K562 (cell line): ENCODE measurements at places on chromosomes 5 and 9. TPM values are rescaled to one million over a fixed set of nuclear protein-coding genes. Genes with fewer than 3 reads are reported as not detected.
A peak's percentile ranks its signal among the peaks of the same experiment; 100 is the strongest.

- DNase-seq, result no peak
- H3K27ac ChIP-seq, result no peak overlapping the region
- peaks cover 2% of the 10 kb centered on the region; the same call in 2 of the 3 replicates for H3K36me3 ChIP-seq
- no peak overlapping the region for H3K4me3 ChIP-seq
- no peaks in the 10 kb centered on the region for H3K27me3 ChIP-seq
Observed at GRCh38 chr9:123039617-123040219, 6.3 kb downstream of the GPR21 start.

GRCh38 chr9:107630156-107630555 lies 140.6 kb upstream of the KLF4 start:
- peaks cover 11% of the 10 kb centered on the region for H3K27me3 ChIP-seq
- no peak overlapping the region for H3K27ac ChIP-seq
- DNase-seq, result no peak
- no peaks in the 10 kb centered on the region for H3K4me1 ChIP-seq

GRCh38 chr9:87269296-87270176 lies 228.1 kb upstream of the DAPK1 start:
- no peak for DNase-seq
- H3K27me3 ChIP-seq, result no peaks in the 10 kb centered on the region
- H3K4me3 ChIP-seq, result no peak overlapping the region
- H3K27ac ChIP-seq, result no peak overlapping the region
- H3K36me3 ChIP-seq, result no peaks in the 10 kb centered on the region

GRCh38 chr9:7844242-7844641 lies 44.7 kb upstream of the DMAC1 start:
- H3K4me3 ChIP-seq, result no peak overlapping the region
- DNase-seq, result peak; percentile 4
- H3K27ac ChIP-seq, result no peak overlapping the region
- no peaks in the 10 kb centered on the region for H3K27me3 ChIP-seq
- H3K36me3 ChIP-seq, result no peaks in the 10 kb centered on the region
- no peaks in the 10 kb centered on the region for H3K4me1 ChIP-seq

GRCh38 chr5:150587016-150587415 lies 53.4 kb upstream of the SYNPO start:
- H3K4me1 ChIP-seq, result no peaks in the 10 kb centered on the region
- H3K27me3 ChIP-seq, result peaks cover 16% of the 10 kb centered on the region; the same call in 2 of the 3 replicates
- H3K27ac ChIP-seq, result no peak overlapping the region
- H3K36me3 ChIP-seq, result no peaks in the 10 kb centered on the region
- H3K4me3 ChIP-seq, result no peak overlapping the region

DNA sequence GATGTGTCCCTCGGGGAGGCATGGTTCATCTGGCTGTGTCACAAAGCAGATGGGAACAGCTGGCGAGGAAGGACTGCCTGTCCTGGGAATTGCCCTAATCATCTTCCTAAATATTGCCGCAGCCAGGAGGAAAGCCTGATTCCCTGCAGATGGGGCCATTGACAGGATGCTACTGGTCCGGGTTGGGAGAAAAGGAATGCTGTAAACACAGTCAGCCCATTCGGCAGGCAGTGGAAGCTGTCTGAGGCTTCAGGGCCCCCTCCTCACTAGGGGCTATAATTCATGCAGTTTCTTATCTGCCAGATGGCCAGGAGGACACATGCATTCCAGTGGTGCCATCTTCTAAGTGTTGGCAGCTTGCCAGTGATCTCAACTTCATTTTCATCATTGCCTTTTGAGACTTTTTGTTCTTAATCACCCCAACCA lies 110.3 kb downstream of the KCNIP1 start:
- no peak for DNase-seq
- no peaks in the 10 kb centered on the region for H3K36me3 ChIP-seq
- peaks cover 7% of the 10 kb centered on the region; the same call in 1 of the 2 replicates for H3K27me3 ChIP-seq
- no peaks in the 10 kb centered on the region for H3K4me1 ChIP-seq

Gene IGFBPL1
- total RNA-seq, result not detected in 2 replicates

Gene SURF6
- 45.3 and 50.6 TPM in 2 replicates for total RNA-seq

GRCh38 chr5:86864051-86864450 lies 246.3 kb downstream of the COX7C start:
- no peak for DNase-seq
- no peak overlapping the region for H3K4me3 ChIP-seq
- no peaks in the 10 kb centered on the region for H3K4me1 ChIP-seq
- no peaks in the 10 kb centered on the region for H3K27me3 ChIP-seq
- no peak overlapping the region for H3K27ac ChIP-seq

DNA sequence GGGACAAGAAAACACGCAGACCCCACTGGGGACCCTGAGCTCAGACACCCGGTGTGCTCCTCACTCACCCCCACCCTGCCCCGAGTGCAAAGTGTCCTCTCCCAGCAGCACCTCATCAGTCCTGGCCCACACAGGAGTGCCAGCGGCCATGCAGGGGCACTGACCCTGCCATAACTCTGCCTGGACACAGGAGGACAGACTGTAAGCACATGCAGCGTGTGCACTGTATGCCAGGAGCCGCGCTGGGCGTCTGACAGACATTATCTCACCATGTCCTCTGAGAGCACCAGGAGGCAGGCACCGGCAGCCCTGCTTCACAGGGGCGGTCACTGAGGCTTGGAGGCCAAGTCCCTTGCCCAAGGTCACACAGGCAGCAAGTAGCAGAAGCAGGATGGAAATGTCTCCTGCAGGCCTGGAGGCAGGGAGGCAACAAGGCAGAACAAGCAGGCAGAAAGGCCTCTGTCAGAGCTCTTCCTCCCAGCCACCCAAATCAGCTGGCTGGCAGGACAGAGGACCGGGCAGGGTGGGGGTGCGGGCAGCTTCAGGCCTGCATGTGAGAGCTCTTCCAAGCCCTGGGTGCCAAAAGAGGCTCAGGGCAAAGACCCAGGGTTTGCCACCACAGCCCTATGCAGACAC lies 8.4 kb downstream of the EEIG1 start:
- no peaks in the 10 kb centered on the region for H3K27me3 ChIP-seq
- no peak overlapping the region for H3K4me3 ChIP-seq
- peaks cover 27% of the 10 kb centered on the region for H3K4me1 ChIP-seq
- peaks cover 6% of the 10 kb centered on the region; the same call in 1 of the 3 replicates for H3K36me3 ChIP-seq
- no peak overlapping the region for H3K27ac ChIP-seq

DNA sequence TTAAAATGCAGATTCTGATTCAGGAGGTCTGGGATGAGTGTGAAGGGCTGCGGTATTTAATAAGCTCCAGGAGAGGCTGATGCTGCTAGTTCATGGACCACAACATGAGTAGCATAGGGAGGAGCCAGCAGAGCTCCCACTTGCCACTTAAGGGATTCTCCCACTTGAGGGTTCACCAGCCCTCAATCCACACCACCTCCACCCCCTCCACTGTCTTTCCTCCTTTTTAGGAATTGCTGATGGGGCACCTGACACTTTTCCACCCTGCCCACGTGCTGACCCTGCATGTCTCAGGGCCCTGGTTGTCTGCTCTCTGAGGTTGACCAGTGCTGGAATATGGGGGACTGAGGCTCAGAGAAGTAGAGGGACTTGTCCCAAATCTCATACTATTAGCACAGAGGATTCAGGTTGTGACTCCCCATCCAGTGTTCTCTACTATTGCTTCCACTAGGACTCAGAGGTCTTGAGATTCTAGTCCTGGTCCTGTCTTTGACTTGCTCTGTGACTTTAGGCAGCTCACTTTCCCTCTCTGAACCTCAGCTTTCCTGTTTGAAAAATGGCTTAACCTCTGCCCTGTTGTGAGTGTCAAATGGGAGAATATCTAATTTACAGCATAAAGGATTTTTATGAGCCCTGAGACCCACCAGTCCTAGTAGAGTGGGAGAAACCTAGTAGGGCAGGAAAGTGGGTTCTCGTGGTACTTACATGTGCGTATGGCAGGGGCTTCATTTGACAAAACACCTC lies 72.9 kb downstream of the PPARGC1B start:
- no peak for DNase-seq
- no peaks in the 10 kb centered on the region for H3K27me3 ChIP-seq
- H3K4me1 ChIP-seq, result peaks cover 87% of the 10 kb centered on the region
- H3K36me3 ChIP-seq, result peaks cover 9% of the 10 kb centered on the region; the same call in 1 of the 3 replicates

DNA sequence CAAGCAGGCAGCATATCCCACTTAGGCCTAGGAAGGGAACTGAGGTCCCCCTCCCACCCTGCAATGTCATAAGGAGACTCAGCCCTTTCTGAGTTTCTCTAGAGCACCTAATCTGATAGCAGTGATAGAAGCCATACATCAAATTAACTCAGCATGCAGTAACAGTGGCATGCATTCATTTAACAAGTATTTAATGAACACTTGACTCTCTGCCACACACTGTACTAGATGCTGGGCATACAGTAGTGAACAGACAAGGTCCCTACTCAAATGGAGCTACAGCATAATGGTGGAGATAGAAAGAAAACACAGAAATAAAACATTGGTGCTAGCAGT lies 58.6 kb downstream of the SLC22A5 start:
- no peak overlapping the region for H3K4me3 ChIP-seq
- no peaks in the 10 kb centered on the region for H3K36me3 ChIP-seq
- no peak for DNase-seq
- H3K27ac ChIP-seq, result no peak overlapping the region
- peaks cover 48% of the 10 kb centered on the region for H3K4me1 ChIP-seq

Gene DDX4
- not detected in 2 replicates for total RNA-seq

Gene AGXT2
- total RNA-seq, result not detected in 2 replicates

DNA sequence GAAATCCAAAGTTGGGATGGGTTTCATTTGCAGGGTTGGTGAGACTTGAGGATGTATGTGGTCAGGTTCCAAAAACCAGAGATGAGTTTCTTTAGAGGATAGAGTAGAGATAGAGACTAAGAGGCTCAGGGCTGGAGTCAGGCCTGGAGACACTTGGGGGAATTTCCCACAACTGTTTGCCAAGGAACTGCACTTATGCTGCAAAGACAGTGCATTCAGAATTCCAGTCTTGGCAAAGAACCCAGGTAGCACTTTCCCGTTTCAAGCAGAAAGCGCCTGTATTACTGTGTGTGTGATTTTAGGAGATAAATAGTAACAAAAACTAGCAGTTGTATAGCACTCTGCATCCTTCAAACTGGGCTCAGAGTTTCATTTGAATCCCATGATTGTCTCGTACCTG lies 55.4 kb downstream of the SNCAIP start:
- H3K36me3 ChIP-seq, result no peaks in the 10 kb centered on the region
- DNase-seq, result no peak
- H3K4me3 ChIP-seq, result no peak overlapping the region
- H3K27ac ChIP-seq, result no peak overlapping the region

DNA sequence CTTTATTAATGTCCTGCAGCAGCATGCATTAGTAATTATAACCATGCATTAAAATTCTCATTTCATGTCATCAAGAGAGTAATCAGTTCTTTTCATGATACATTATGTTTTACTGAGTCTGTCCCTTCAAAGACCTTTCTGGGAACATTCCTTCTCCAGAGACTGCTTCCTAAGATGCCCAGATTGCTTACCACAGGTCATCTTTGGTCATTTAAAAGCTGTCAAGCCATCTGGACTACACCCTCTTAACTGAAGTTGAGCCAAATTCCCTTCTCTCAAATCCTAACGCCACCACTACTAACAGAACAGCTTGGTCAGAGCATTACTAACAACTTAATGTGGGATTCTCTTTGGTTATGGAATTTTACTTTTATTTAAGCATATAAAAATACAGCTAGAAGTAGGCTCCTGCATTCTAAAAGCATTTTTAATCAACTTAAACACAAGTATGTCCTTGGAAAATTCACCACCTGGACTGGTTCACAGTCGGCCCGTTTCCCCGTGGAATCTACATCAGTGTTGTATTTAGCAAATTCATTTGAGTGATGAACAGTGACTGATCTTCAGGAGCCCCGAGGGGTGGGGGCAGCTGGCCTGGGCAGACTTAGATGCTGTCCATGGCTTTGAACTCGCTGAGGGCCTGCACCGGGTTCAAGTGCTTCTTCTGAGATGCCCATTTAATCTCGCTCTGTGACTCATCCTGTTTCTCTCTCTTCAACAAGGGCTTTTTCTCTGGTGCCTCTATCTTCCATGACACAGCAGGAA lies 92.8 kb upstream of the CCDC112 start:
- H3K4me1 ChIP-seq, result no peaks in the 10 kb centered on the region; the same call in 1 of the 2 replicates
- peaks cover 16% of the 10 kb centered on the region for H3K27me3 ChIP-seq
- no peak overlapping the region for H3K4me3 ChIP-seq
- H3K27ac ChIP-seq, result no peak overlapping the region
- DNase-seq, result no peak

Gene WASHC1
- 22.0 and 25.6 TPM in 2 replicates for total RNA-seq

GRCh38 chr9:137660144-137660543 lies 41.3 kb downstream of the EHMT1 start:
- no peaks in the 10 kb centered on the region; the same call in 1 of the 2 replicates for H3K4me1 ChIP-seq
- H3K27me3 ChIP-seq, result no peaks in the 10 kb centered on the region
- no peak overlapping the region for H3K4me3 ChIP-seq
- H3K36me3 ChIP-seq, result peaks cover 9% of the 10 kb centered on the region; the same call in 2 of the 3 replicates

Gene EIF4E1B
- not detected in 2 replicates for total RNA-seq

- H3K4me1 ChIP-seq, result no peaks in the 10 kb centered on the region
- DNase-seq, result no peak
Observed at GRCh38 chr9:70947086-70947485, 174.3 kb downstream of the TRPM3 start.

- no peak overlapping the region for H3K4me3 ChIP-seq
- H3K27ac ChIP-seq, result no peak overlapping the region
- H3K4me1 ChIP-seq, result no peaks in the 10 kb centered on the region
- no peaks in the 10 kb centered on the region for H3K27me3 ChIP-seq
- H3K36me3 ChIP-seq, result no peaks in the 10 kb centered on the region
- peak; percentile 4 for DNase-seq
Observed at GRCh38 chr5:168941901-168942300, 359.0 kb downstream of the SLIT3 start.

Gene LRRC19
- not detected in 2 replicates for total RNA-seq

DNA sequence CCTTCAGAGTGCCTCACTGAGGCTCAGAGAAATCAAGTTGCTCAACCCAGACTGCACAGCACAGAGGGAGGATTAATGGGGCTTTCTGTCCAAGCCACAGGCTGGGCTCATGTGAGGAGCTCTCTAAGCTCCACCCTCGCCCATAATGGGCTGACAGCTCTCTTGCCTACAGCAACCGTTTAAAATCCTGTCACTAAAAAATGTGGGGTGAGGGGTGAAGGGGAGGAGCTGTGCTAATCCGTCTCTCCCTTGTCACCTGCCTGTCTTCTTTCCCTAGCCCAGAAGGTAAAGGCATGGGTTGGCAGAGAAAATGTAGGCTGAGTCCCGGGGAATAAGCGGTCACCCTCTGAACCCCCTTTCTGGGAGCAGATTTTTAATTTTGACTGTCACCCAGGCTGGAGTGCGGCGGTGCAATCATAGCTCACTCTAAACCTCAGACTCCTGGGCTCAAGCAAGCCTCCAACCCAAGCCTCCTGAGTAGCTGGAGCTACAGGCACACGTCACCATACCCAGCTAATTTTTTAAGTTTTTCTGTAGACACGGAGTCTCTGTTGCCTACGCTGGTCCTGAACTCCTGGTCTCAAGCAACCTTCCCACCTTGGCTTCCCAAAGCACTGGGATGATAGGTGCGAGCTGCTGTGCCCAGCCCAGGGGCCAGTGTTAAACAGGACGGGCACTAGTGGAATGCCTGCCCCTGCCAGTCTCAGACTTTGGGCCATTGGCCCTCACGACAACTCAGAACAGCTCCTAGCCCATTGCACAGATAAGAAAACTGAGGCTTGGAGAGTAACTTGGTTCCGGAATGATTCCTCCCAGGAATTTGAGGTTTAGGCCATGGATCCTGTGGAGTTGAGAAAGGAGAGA lies 89.5 kb downstream of the LMX1B start:
- H3K4me1 ChIP-seq, result peaks cover 31% of the 10 kb centered on the region
- no peaks in the 10 kb centered on the region for H3K36me3 ChIP-seq
- H3K4me3 ChIP-seq, result no peak overlapping the region
- DNase-seq, result no peak

- H3K4me3 ChIP-seq, result no peak overlapping the region
- H3K36me3 ChIP-seq, result peaks cover 91% of the 10 kb centered on the region
- H3K27me3 ChIP-seq, result no peaks in the 10 kb centered on the region
- no peak for DNase-seq
- H3K27ac ChIP-seq, result no peak overlapping the region
Observed at GRCh38 chr5:140672455-140673186, 755 bp downstream of the DND1 start.
